Activated CD4-positive, CD25-positive, alpha-beta regulatory T cell treated with anti-CD3 and anti-CD28 coated beads, Interleukin-2, amount 50 U/mL, for 72 hours (primary cell): ENCODE measurements at places on chromosomes 16 and 17.

DNA sequence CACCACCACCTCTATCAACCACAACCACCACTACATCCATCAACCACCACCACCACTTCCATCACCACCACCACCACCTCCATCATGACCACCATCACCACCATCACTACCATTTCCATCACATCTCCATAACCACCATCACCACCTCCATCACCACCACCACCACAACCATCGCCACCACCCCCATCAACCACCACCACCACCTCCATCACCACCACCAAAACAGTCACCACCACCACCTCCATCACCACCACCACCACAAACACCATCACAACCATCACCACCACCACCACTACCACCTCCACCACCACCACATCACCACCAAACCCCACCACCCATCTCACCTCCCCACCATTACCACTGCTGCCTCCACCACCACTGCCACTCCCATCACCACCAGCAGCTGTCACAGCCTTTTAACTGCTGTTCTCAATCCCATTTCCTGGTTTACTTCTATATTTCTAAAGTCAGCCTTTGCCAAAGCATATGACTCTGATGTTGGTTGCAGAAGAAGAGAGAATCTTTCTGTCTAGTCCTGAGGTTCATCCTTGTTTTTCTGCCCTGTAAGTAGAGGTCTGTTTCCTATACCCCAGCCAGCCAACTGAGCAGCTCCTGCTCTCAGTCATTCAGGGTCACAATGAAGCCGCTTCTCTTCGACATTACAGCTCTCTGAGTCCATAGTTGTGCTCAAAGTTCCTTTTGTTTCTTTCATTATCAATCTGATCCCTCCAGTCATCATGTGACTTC is 14.0 kb downstream of the MARCHF10 start:
- DNase-seq = no peak

DNA sequence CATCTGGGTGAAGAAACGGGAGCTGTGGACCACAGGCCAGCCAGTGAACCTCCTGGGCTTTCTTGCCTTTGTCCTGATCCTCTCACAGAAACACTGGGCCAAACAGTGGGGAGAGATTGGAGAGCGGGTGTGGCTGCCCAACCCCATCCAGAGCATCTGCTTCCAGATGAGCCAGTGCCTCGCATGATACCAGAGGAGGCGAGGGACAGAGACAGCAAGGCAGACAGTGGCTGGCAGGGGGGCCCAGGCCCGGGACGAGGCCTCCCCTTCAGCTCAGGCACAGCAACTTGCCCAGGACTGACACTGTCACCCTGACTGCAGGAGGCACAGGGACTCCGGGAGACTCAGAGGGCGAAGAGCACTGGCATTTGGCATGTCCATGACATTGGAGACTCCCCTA is 12.0 kb downstream of the ARHGEF15 start:
- no peak for DNase-seq

GRCh38 chr16:80202831-80203413 is 337.9 kb upstream of the DYNLRB2 start:
- DNase-seq = no peak

DNA sequence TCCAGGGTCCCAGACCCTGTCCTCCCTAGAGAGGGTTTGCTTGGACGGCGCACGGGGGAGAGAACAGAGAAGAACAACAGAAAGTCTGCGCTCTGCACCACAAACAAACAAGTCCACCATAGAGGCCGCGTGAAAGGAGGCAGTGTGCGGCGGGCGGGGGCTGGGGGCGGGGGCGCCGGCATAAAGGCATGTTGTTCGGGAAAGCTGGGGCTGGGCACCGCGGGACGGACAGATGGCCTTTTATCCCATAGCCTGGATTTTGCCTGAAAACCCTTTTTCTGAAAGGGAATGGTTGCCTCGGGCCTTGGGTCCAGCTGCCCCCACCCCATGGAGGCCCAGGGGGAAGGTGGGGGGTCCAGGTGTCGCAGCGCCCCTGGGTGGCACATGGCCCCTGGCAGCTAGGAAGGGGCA is 26.0 kb downstream of the FA2H start:
- DNase-seq = no peak

GRCh38 chr17:57872536-57872935 is 22.7 kb upstream of the MRPS23 start:
- DNase-seq = no peak

DNA sequence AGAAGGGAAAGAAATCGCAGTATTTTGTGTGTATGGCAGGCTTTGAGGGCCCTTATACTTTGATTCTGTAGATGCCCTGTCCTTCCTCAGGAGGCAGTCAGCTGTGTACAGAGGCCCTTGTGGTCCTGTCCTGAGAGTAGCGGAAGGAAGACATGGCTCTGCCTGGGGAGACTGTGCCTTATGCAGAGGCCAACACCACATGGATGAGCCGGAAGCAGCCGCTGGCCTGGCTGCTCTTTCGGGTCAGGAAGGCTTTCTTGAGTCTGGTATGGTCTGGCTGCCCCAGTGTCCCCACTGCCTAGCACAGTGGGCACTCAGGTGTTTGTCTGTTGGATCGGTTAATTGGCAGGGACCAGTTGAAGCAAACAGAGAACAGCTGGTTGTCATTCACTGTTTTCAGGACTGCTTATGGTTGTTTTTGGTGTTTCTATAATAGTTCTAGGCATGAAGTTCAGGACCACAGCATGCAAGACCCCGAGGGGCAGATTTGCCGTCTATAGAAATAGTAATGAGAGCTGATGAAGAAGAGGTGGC is 12.4 kb downstream of the USP10 start:
- DNase-seq = peak; percentile 9

DNA sequence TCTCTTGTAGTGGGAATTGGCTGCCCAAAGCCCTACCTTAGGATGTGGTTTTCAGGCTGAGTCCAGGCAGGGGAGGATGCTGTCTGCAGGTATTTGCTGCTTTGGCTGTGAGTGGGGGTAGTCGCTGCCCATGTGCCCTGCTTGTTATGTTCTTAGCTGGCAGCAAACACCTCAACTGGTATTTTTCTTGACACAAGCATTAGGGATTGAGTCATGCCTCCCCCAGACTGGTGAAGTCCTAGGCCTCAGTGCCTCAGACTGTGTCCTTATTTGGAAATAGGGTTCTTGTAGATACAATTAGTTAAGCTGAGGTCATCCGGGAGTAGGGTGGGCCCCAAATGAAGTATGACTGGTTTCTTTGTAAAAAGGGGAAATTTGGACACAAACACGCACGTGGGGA is 808.3 kb upstream of the EEF2KMT start:
- no peak for DNase-seq

GRCh38 chr17:50681263-50682200 is 26.2 kb downstream of the ANKRD40 start:
- DNase-seq = no peak

DNA sequence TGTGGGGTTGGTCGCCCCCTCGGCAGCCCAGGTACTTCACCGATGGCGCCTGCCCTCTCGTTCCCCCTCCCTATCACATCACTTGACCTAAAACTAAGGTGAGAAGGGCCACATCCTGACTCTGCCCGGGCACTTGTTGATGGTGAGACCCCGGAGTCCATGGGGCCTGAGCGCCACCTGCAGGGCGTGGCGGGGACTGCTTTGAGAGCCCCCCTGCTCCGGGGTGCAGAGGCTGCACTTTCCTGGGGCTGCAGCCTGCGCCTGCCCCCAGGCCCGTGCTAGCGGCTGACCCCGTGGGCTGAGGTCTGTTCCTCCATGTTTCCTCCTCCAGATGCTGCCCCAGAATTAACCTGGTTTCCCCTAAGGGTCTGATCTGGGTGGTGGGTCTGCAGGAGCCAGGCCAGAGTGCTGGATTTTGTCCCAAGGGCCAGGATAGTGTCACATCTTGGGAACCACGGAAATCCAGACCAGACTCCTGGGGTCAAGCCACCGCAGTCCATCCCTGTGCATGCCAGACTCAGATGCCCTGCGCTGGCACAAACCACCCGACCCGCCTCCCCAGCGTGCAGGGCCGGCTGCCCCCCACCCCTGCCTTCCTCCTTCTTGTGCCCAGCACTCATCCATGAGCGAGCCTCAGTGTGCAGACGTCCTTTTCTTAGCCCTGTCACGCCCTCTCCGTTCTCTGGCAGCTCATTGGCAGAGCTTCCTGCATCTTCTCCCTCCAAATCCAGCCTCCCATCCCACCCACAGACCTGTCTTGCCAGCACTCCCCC is 2.7 kb downstream of the NDUFAF8 start:
- peak; percentile 63 for DNase-seq

DNA sequence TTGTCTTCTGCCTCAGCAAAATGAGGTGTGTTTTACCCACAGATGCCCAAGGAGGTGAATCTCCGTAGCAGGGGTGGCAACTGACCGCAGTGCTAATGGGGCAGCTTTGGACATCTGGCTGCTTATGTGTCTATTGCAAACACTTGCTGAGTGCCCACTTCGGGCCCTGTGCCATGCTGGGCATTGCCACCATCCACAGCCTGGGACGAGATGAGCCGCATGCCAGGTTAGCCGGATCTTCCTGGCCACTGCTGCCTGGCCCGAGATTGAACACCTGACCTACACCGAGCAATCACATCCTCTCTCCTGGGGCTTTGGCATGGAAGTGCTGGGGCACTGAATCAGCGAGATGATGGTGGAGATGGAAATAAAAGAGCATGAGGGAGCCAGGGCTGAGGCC is 238.7 kb downstream of the GSG1L start:
- DNase-seq = no peak
